ENCODE measurements at places on chromosomes 2 and 18.
A peak's percentile ranks its signal among the peaks of the same experiment; 100 is the strongest.

- no peak for DNase-seq
Observed at GRCh38 chr2:216348756-216349308, 23.5 kb downstream of the MARCHF4 start.

- no peak for DNase-seq
Observed at GRCh38 chr2:37566517-37566981, 104.9 kb downstream of the CDC42EP3 start.

DNA sequence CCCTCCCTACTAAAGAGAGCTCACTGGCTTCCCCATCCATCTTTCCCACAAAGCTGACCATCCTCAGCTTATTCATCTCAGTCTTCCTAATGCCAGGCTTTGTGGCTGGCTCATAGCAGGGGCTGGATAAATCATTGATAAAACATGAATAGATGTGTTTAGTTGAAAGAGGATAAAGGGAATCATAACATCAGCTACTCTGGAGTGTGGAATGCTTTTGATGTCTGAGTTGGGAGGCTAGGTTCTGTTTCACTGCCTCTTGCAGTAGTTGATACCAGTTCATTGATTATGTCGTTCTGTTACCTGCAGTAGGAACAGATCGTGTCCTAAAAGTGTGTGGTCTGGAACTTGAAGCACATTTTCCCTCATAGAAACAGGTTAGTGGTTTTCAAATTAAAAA lies 66.3 kb upstream of the HK2 start:
- DNase-seq, result no peak

GRCh38 chr2:46942143-46942526 lies 26.5 kb upstream of the MCFD2 start:
- no peak for DNase-seq

GRCh38 chr18:11320986-11321385 lies 171.6 kb upstream of the PIEZO2 start:
- no peak for DNase-seq

DNA sequence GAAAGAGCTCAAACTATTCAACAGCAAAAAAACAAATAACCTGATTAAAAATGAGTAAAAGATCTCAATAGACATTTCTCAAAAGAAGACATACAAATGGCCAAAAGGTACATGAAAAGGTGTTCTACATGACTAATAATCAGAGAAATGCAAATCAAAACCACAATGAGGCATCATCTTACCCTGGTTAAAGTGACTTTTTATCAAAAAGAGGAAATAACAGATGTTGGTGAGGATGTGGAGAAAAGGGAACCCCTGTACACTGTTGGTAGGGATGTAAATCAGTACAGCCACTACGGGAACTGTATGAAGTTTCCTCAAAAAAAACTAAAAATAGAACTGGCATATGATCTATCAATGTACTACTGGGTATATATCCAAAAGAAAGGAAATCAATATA lies 39.8 kb upstream of the TMEM163 start:
- DNase-seq, result no peak

GRCh38 chr2:240359695-240360094 lies 75.8 kb upstream of the GPC1 start:
- no peak for DNase-seq

GRCh38 chr18:34697891-34698290 lies 12.2 kb upstream of the DTNA start:
- DNase-seq, result no peak

DNA sequence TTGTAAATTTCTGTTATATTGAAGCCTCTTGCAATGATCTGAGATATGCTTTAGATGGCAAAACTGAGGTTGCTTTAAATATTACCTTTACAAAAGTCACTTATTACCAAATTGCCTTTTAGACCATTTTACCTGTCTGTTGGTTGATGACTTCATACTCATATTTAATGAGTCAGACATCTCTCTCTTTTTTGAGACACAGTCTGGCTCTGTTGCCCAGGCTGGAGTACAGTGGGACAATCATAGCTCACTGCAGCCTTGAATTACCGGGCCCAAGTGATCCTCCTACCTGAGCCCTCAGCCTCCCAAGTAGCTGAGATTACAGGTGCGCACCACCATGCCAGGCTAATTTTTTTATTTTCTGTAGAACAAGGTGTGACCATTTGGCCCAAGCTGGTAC lies 11.5 kb upstream of the PPP4R3B start:
- no peak for DNase-seq

GRCh38 chr18:26458526-26459232 lies 89.7 kb downstream of the KCTD1 start:
- DNase-seq, result no peak

DNA sequence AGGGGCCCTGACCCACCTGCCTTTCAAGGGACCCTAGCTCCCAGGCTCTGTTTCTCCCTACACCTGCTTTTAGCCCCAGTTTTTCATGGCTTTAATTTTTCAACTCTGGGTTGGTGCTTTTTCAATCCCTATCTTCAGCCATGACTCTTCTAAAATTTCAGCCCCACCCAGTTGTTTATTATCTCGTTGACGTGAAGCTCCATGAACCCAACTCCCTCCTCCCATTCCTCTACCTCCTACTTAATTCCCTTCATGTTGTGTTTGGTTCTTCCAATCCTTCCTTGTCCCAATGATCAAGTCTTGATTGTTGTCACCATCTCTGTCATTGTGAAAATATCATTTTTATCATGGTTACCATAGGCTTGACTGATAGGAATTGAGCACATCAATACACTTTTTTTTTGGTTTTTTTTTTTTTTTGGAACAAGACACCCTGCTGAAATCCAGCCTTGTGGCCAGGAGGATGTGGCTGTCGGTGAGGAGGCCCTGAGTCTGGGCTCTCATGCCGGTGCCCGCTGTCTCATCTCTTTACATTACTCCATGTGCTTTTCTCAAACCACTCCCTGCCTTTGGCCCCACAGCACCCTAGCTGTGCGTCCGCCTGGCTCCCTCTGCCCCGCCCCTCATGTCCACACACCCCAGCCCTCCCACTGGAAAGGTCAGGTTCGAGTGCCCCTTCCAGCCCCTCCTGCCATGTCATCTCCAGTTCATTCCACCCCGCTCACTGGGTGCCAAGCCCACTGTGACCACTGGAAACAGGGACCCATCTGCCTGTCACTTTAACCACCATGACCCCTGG lies 39.3 kb downstream of the NAPG start:
- DNase-seq, result no peak

- DNase-seq, result no peak
Observed at GRCh38 chr2:54099829-54100585, 15.4 kb upstream of the ACYP2 start.

- DNase-seq, result no peak
Observed at GRCh38 chr2:37797081-37797480, 125.6 kb upstream of the CDC42EP3 start.

- DNase-seq, result no peak
Observed at GRCh38 chr2:98050070-98050469, 36.9 kb upstream of the VWA3B start.

DNA sequence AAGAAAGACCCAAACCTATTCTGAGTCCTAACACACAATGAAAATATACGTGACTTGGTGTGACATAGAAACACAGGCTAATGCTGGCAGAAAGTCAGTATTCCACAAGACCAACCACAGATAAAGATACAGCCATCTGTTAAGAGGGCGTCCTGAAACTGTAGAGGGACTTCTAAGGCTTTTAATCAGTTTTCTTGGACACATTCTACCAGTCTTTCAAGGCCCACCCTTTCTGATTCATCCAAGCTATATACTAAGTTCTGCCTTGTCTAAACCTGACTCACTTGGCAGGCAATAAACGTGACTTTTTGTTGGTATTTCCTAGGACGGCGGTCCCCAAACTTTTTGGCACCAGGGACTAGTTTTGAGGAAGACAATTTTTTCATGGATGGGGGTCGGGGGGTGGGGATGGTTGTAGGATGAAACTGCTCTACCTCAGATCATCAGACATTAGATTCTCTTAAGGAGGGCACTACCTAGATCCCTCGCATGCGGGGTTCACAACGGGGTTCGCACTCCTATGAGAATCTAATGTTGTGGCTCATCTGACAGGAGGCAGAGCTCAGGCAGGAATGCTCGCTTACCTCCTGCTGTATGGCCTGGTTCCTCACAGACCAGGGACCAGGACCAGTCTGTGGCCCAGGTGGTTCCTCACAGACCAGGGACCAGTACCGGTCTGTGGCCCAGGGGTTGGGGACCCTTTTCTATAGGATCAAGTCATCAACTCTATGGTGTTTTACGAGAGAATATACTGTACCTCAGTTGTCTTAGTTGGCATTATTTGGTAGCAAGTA lies 61.4 kb downstream of the SP3 start:
- DNase-seq, result no peak

- no peak for DNase-seq
Observed at GRCh38 chr2:147860009-147860408, 15.2 kb downstream of the ACVR2A start.

DNA sequence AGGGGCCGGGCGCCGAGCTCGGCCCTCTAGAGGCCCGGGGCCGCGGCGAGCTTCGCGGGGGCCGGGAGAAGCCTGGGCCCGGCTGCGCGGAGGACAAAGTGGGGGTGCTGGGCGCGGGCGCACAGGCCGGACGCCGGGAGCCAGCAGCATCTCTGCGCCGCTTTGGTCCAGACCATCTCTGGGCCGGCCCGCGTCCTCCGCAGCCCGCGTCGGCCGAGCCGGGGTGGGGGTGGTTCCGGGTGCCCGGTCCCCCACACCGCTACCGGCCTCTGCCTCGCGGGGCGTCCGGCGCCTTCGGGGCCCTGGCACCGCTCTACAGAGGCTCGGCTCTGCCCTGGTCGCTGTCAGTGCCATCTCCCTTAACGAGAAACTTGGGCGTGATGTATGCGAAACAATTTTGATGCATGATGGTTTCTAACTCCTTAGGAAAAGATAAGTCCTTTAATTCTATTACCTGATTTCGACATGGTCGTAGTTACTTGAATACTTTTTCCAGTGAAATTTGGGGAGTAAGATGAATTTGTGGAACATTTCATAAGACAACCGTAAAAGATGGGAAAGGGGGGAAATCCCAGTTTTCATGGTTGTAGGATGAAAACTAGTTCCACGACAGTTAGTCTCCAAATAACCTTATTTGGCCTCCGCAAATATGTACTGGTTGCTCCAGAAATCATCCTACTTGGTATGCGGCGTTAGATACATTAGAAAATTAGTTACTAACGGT lies 562 bp downstream of the TWSG1 start:
- peak; percentile 58 for DNase-seq

DNA sequence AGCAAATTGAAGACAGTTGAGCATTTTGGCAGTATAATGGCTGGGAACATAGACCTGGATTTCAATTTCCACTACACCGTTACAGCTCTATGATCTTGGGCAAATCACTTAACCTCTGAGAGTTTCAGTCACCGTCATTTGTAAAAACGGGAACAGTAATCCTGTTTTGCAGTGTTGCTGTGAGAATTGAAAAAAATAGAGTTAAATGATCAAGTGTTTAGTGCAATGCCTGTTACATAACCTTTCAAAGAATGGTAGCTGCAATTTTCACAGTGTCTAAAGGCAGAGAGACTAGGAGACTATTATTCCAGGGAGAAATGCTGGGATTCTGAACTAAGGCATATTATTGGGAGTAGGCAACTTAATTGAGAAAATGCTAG lies 2.0 kb downstream of the AGPS start:
- DNase-seq, result no peak

- DNase-seq, result no peak
Observed at GRCh38 chr2:121004950-121005349, 269.3 kb downstream of the GLI2 start.

GRCh38 chr18:8960740-8961657 lies 141.5 kb upstream of the NDUFV2 start:
- no peak for DNase-seq

DNA sequence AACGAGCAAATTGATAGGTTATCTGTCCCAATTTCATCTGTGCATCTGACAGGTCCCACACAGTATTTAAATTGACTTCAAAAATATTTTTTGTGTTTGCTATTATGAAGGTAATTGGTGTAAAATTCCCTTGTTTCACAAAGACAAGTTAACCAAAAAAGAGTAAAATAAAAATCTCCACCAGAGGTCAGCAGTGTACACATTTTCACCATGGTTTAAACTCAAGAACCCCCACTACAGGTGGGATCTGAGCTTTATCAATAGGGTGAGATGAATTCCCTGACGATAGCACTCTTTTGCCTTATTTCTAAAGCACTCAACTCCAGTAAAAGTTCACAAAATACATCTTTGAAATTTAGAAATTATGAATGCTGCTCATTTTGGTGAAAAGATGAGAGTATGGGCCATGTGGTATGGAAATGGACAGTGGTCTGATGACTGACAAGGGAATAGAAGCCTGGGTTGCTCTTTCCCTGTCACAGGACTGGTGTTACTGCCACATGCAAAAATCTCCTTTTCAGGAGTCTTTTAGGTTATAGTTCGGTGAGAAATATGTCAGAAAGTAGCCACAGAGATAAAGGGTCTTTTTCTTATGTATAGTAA lies 68.0 kb downstream of the SERPINB8 start:
- no peak for DNase-seq

DNA sequence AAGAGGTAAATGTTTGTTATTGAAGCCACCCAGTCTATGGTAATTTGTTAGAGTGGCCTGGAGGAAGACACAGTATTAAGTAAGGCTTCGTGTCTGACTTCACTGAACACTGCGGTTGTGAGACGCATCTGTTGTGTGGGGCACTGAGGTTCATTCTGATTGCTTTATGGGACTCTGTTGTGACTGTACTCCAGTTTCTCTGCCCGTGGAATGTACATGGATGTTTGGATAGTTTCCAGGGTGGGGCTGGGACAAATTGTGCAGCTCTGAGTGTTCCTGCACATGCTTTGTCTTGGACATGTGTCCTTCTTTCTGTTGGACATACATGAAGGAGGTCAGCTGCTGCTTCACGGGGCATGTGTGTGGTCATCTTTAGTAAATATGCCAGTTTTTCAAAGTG lies 58.6 kb downstream of the ODC1 start:
- no peak for DNase-seq

DNA sequence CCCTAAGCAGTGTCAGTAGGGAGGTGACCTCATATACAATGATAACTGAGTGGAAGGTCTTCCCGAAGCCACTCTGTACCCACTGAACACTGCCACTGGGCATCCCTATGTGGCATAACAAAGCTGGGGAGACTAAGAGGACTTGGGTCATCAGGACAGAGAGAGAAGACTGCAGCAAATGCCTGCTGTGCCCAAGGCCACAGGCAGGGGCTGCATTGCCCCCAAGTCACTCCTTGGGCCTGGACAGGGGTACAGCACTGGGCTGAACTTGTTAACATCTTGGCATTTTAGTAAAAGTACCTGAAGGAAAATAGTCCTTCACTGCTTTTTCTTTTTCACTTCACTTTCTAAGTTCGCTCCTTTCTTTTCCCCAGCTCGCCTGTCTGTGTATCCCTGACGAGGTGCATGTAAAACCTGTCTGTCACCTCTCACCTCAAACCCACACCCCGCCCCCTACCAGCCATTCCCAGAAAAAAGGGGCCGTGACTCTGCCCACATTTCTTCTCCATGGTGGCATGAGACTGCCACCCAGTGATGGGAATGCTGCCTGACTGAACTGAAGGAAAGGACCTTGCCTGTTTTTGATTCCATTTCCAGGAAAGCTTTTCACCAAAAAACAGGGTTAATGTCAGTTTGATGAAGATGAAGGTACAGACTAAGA lies 62.9 kb downstream of the MTHFD2 start:
- DNase-seq, result no peak

GRCh38 chr2:223786943-223787342 lies 50.4 kb downstream of the AP1S3 start:
- no peak for DNase-seq

GRCh38 chr2:196783431-196784094 lies 15.9 kb downstream of the GTF3C3 start:
- no peak for DNase-seq

- DNase-seq, result no peak
Observed at GRCh38 chr2:227404585-227405271, 17.0 kb upstream of the SCYGR1 start.

- no peak for DNase-seq
Observed at GRCh38 chr2:3620834-3621233, 25.9 kb downstream of the COLEC11 start.
